ENCODE measurements at places on chromosomes 1 and 21.

- no peak for DNase-seq
These were observed 9.5 kb downstream of the EYA3 start for GRCh38 chr1:28078680-28079626.

DNA sequence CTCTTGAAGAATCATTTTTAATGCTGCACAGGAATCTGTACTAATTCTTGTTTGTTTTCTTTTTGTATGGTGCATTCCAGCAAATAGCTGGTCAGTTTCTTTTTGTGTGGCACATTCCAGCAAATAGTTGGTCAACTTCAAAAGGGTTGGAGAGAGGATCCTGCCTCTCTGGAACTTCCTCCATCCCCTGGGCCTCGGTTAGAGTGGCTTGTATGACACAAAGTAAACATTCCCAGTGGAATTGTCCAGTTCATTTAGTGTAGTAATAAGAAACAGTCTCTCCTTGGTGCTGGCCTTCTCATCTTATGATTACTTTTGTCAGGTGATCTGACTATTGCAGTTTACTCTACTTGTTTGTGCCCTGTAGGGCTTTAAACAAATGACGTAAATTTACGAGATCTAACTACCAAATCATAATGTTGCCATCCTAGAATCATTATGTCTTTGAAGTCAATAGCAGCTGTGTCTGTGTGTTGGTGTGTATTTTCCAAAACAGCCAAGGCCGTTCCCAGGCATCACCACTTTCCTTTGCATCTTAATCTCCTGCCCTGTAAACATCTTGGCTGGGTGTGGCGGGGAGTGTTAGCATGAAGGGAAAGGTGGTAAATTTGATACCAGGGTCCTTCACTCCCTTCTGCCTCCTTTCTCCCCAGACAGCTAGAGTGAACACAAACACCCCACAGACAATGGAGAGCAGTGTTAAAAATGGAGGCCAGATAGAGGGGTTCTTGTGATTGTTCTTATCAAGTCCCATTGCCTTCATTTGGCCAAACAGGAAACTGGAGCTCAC is 77.9 kb downstream of the CDC7 start:
- DNase-seq = no peak

GRCh38 chr1:197235355-197235754 is 32.7 kb upstream of the CRB1 start:
- DNase-seq = no peak

DNA sequence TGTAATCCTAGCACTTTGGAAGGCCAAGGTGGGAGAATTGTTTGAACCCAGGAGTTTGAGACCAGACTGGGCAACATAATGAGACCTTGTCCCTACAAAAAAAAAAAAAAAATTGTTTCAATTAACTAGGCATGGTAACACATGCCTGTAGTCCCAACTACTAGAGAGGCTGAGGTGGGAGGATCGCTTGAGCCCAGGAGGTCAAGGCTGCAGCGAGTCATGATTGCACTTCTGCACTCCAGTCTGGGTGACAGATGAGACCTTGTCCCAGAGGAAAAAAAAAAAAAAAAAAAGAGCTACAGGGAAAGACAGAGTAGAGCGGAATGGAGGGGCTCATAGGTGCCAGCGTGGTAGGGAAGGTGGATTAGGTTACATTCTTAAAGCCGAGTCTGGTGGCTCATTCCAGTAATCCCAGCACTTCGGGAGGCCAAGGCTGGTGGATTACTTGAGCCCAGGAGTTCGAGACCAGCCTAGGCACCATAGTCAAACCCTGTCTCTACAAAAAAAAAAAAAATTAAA is 21.0 kb upstream of the PADI6 start:
- no peak for DNase-seq

DNA sequence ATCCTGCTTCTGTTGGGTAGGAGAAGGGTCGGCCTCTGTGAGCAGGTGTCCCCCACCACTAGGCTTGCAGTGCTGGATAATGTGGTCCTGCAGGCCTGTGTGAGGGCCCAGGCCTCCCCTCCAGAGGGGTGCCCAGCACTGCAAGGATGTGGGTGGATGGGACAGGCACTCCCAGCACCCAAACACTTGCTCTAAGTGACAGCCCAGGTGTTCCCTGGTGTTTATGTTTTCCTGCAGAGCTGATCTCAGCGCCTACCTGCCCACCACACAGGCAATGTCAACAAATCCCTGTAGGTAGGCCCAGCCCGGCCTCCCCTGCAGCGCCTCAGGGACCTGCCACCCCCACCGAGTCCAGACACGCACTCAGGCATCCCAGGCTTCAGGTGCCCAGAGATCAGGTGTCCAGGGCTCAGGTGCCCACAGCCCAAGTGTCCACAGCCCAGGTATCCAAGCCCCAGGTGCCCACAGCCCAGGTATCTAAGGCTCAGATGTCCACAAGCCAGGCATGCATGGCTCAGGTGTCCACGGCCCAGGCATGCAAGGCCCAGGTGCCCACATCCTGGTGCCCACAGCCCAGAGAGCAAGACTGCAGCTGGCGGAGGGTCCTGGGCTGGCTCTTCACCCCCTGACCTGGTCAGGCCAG is 59.2 kb downstream of the WNT9A start:
- peak; percentile 40 for DNase-seq

- DNase-seq = peak; percentile 38
These were observed 23.8 kb downstream of the WNT3A start for GRCh38 chr1:228030451-228031201.

All from psoas muscle (tissue), 8 donors.